NCI-H748 treated with DMSO at 0.1 percent for 48 hours (cell line): ENCODE measurements at places on chromosomes 3 and 15.

- no peak for DNase-seq
Measured at GRCh38 chr3:136728918-136729317, 23.3 kb downstream of the STAG1 start.

DNA sequence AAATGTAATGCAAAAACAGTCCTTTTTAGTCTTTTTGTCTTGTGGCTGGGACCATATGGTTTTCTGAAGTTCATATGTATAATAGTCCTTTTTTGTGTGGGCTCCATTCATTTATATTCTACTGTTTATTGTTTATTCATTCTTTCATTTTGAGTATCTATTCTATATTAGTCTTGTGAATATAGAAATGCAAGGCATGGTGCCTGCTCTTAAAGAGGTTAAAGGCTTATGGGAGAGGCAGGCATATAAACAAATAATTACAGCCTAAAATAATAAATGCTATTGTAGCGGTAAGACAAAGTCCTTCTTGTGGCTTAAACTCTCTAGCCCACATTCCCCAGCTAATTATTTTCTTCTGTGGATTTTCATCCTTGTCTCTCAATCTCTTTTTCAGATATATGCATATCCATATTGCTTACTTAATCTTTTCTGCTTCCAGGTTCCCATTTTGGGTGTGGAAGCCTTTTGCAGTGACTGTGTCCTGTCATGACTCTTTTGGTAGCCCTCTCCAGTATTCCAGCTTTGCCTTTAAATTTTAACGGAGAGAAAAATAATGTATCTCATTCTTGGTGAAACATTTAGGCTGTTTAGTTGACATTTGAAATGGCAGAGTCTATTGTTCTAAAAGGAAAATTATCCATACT lies 101.6 kb downstream of the PPM1L start:
- DNase-seq: no peak

DNA sequence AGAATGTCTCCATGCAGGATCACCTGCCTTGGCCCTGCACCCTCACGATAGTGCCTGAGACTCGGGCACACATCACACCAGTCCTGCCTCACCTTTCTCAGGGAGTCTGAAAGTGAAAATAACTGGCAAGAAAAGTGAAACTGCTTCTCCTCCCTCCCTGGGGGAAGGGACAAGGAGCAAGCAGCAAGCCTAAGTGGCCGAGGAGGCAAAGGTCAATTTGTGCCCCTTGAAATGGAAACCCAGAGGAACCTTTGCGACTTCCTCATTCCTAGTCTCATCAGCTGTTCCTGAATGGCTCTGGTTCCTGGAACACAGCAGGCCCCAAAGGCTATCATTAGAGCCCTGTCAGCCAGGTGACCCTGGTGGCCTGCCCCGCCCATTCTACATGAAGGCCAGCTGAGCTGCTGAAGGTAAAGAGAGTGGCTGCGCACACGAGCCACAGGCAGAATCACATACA lies 28.0 kb upstream of the SLCO2A1 start:
- no peak for DNase-seq

DNA sequence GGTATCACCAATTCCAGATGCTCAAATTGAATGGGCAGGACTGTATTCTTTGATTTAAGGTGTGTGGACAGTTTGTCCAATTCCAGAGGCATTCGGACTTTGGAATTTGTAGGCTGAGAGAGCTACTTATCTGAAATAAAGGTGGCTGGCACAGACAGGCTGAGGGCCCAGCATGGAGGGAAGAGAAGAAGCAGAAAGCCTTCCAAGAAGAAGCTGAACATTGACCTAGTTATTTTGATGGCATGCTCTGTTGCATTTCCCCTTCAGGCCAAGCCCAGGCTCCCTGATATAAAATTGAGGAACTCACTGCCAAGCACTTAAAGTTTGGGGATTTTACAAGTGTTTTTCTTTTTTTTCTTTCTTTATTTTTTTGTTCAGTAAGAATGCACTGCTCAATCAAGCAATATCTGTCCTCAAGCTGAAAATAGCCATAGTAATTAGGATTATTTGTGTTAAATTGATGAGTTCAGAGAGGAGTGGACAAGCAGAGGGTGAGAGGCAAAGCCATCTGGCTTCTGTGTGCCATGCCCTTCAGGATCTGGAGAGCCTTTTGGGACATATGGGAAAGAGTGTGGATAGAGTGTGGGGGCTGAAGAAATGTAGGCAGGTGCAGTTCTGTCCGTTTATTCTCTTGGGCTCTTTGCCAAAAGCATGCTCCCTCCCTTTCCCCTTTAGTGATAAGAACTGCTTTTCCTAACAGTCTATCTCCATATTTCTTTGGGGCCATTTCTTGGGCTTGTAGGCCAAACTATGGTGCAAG lies 148.9 kb downstream of the OXSM start:
- no peak for DNase-seq

GRCh38 chr3:53224536-53224935 lies 31.3 kb downstream of the TKT start:
- no peak for DNase-seq

- DNase-seq: no peak
Measured at GRCh38 chr3:130379274-130379673, 33.8 kb downstream of the COL6A5 start.

GRCh38 chr15:65077981-65078352 lies 1.4 kb downstream of the KBTBD13 start:
- no peak for DNase-seq

DNA sequence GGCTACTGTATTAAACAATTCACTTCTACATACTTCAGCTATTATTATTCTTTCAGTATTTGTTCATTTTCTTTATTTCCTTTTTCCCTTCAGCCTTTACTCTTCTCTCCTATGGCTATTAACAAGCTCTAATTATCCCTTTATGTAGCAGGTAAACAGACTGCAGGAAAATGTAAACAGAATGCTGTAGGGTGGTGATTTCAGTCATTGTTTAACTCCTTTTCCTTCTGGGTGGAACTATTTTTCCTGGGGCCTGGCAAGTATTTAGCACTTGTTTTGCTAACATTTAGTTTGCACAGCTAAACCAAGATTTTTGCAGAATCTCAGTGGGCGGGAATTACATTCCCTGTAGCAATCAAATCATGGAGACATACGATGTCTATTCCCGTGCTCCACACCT lies 14.4 kb downstream of the RARB start:
- DNase-seq: peak; percentile 68

- DNase-seq: no peak
Measured at GRCh38 chr3:130470126-130470525, 46.9 kb upstream of the COL6A6 start.

- DNase-seq: peak; percentile 15
Measured at GRCh38 chr3:142586803-142587406, 8.4 kb upstream of the ATR start.

GRCh38 chr3:49121132-49121736 lies 611 bp upstream of the USP19 start:
- no peak for DNase-seq

GRCh38 chr3:126464093-126464492 lies 11.6 kb downstream of the ZXDC start:
- DNase-seq: no peak

- DNase-seq: no peak
Measured at GRCh38 chr3:194750491-194750828, 64.8 kb downstream of the FAM43A start.

- no peak for DNase-seq
Measured at GRCh38 chr3:46298871-46299607, 54.9 kb upstream of the CCR2 start.

- DNase-seq: no peak
Measured at GRCh38 chr3:26084629-26085028, 294.7 kb downstream of the OXSM start.

GRCh38 chr3:131357275-131357674 lies 24.3 kb upstream of the NUDT16 start:
- no peak for DNase-seq

DNA sequence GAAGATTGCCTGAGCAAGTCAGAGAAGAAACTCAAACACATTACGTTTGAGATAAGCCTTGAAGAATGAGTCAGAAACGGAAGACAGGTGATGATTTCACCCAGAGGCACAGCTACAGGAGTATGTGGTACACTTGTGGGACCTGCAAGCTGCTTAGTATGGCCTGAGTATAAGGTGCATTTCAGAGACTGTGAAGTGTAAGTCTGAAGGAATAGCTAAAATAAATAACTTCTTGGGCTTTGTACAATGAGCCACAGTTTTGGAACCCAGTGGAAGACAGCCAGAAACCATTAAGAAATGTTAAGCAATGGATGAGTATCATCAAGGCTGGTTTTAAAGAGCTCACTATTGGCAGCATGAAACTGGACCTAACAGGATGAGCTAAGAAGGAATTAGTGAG lies 826.2 kb downstream of the ROBO1 start:
- DNase-seq: no peak

DNA sequence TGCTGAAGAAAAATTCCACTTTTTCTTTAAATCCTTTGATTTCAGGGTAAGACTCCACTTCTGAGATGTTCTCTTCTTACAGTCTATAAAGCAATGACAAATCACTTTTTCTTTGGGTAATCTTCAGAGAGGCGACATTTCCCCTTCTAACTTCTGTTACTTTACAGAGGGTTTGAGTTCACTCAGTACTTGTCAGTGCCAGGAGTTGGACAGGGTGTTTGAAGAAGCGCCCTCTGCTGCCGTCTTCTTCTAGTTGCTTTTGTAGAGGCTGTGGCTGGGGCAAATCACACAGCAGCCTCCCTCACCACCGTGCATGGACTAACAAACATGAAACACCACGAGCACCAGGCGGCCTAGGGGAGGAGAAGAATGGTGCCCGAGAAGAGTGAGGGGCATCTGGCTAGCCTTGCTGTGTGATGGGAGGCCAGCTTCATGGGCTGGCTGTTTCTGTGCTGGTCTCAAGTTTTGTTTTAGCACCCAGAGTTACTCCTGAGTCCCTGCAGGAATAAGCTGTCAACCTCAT lies at the start of gene CD80:
Gene CD80, minus strand, starts transcription at position 174 of the 523 bp plus-strand sequence. CDS start 1,886 bp downstream, outside the sequence.
- DNase-seq: peak; percentile 6
